ENCODE measurements at places on chromosomes 12 and 14.

DNA sequence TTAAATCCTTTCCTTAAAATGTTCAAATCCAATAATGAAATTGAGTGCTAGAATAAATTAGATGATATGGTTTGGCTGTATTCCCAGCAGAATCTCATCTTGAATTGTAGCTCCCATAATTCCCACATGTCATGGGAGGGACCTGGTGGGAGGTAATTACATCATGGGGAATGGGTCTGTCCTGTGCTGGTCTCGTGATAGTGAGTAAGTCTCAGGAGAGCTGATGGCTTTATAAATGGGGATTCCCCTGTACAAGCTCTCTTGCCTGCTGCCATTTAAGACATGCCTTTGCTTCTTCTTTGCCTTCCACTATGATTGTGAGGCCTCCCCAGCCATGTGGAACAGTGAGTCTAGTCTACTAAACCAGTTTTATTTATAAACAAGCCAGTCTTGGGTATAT is 508.5 kb downstream of the ETNK1 start:
- no peak for DNase-seq

DNA sequence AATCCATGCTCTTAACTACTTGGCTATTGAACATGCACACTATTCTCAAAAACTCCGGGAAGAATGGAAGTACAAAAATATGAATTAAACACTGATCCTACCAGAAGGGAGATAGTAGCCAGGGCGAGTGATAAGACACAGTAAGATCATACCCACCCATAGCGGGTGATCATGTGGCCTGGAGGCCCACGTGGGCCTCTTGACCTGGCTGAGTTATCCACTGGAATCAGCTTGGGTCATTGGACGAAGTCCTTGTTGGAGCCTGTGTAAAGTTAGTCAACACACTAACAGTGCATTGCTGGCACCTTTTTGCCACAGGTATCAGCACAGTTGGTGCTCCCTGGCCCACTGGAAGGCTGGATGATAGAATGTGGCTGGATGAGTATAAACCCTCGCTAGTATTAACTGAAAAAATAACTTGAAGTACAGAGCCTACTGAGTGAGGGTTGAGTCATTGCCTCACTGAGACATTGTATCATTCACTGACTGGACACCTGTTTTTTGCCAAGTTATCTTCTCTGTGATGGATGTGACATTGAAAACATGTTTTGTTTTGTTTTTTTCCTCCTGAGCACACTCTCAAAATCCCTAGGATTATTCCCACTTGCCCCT is 149.2 kb upstream of the FUT8 start:
- no peak for DNase-seq

GRCh38 chr14:49921401-49921800 is 28.5 kb downstream of the ARF6 start:
- no peak for DNase-seq

DNA sequence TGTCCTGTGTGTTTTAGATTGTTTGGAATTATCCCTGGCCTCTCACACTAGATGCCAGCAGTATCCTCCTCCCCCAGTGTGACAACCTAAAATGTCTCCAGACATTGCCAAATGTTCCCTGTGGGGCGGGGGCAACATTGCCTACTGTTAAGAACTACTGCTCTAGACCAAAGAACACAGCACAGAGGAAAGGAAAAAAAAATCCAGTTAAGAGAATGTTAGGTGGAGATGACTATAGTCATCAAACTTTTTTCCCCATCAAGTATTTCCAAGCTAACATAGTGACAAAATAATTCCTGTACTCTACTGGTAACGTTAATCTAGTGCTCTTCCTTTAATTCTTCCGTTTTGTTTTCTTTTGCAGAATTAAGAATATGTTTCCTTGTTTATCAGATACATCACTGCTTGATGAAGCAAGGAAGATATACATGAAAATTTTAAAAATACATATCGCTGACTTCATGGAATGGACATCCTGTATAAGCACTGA is 3.5 kb downstream of the CDKN1B start:
- DNase-seq: no peak

GRCh38 chr12:104177336-104177662 is 38.3 kb upstream of the TXNRD1 start:
- no peak for DNase-seq

- no peak for DNase-seq
Observed at GRCh38 chr12:69467366-69467765, 2.8 kb upstream of the FRS2 start.

- DNase-seq: no peak
Observed at GRCh38 chr14:65476942-65477318, 64.4 kb downstream of the FUT8 start.

GRCh38 chr12:76240281-76240680 is 107.9 kb downstream of the BBS10 start:
- DNase-seq: no peak

DNA sequence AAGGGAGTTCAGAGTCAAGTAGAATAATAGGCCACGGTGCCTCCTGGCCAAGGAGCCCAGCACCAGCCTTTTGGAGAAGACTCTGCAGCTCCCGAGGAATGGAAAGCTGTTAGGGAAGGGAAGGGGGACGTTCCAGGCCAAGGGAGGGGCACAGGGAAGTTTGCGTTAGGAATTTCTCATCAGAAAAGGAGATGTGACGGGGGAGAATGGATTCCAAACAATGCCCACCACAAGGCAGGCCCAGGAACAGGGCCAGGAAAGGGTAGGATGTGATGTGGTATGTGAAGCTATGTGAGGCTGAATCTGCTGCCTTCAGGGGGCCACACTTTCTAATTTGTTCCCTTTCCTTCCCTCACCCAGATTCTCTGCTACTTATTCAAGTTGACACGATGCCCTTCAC is 46.0 kb downstream of the DGLUCY start:
- DNase-seq: no peak

DNA sequence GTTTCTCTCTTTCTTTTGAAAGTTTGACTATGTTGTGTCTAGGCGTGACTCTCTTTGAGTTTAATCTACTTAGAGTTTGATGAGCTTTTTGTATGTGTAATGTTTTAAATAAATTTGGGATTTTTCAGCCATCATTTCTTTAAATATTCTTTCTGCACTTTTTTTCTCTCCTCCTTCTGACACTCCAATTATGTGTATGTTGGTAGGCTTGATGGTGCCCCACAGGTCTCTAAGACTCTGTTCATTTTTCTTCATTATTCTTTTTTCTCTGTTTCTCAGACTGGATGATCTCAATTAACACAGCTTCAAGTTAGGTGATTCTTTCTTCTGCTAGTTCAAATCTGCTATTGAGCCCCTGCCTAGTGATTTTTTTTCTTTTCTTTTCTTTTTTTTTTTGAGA is 14.5 kb upstream of the CCND2 start:
- DNase-seq: no peak

DNA sequence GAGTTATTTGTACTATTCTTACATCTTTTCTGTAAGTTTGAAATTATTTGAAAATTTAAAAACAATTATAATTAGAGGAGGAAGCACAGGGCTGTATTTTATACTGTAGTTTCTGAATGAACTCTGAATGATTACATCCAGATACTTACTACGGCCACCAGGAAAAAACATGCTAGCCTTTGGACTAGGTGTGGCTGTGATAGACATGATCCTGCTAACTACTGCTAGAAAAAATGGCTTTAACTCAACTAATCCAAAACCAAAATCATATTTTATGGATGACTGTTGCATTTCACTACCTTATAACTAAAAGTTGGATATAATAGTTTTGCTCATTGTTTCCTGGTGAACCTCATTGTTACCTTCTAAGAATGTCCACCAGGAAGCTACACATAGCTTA is 15.1 kb upstream of the SLC25A3 start:
- no peak for DNase-seq

Data from stimulated activated CD4-positive, alpha-beta T cell treated with anti-CD3 and anti-CD28 coated beads, Interleukin-2, amount 100 ng/mL, for 24 hours (primary cell).